WTC11 (cell line): ENCODE measurements at places on chromosomes 6 and 20.

- no peak for DNase-seq
These were observed 144.6 kb upstream of the MMS22L start for GRCh38 chr6:97427648-97428047.

DNA sequence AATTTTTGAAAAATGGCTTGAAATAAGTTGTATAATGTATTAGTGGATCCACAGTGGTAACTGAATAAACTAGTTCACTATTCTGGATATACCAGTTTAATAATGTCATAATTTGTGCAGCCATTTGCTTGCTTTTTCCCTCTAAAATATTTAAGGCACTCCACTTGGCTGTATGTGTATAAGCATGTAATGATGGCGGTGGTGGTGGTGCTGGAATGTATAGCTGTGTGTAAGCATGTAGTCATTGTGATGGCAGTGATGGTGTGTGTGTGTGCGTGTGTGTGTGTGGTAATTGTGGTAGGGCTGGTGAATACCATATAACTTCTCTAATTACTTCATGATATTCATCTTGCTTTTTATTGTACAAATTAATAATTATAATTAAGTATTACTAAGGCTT is 89.2 kb upstream of the HIVEP1 start:
- no peak for DNase-seq

- DNase-seq: no peak
These were observed 8.4 kb upstream of the NSFL1C start for GRCh38 chr20:1474817-1475603.

DNA sequence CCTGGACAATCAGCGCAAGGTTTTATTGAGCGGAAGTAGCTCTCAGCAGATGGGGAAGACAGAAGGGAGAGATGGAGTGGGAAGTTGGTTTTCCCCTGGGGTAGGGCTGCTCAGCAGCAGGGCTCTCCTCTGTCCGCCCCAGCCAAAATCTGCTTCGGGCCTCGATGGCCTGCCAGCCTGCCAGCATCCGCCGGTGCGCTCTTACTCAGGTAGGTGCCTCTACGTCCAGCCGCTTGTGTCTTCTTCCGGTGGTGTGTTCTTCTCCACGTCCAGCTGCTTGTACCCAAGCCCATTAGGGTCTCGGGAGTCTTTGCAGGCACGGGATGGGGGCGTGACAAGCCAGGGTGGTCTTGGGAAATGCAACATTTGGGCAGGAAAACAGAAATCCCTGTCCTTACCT is 1340.0 kb upstream of the MAP3K7 start:
- no peak for DNase-seq

- DNase-seq: peak; percentile 81
These were observed 13.0 kb downstream of the RPP21 start for GRCh38 chr6:30357678-30358540.

DNA sequence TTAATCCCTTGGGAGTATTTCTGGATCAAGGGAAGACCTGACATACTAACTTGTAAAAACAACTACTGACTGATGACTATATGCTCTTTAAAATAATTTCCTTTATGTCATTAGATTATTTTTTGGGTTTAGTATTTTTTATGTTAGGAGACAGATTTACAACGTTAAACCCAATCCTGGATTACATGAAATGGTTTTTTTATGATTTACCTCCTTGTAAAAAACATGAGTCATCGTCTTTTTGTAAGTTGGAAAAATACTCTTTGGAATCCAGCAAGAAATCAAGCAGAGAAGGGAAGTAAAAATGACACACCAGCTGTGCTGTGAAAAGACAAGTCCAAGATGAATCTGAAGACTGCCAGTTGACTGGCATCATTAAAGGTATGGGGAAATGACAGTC is 6.7 kb downstream of the STK4 start:
- no peak for DNase-seq

- DNase-seq: no peak
These were observed 281.9 kb downstream of the EPM2A start for GRCh38 chr6:145453376-145453775.

DNA sequence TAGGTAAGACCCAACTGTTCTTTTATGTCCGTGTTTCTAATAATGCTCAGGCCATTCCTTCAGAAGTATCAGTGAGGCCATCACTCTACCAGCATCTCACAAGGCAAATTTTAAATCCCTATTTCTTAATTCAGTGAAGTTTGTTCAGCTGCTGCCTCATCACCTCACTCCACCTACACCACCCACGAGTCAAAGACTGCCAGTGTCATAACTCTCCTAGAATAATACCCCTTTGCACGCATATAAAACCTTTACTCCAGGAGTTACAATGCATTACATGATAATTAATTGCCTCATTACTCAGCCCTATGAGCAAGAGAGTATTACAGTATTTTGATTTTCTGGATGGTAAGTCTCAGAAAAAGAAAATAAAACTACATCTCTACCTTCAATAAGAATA is 793.6 kb downstream of the TFAP2A start:
- no peak for DNase-seq

DNA sequence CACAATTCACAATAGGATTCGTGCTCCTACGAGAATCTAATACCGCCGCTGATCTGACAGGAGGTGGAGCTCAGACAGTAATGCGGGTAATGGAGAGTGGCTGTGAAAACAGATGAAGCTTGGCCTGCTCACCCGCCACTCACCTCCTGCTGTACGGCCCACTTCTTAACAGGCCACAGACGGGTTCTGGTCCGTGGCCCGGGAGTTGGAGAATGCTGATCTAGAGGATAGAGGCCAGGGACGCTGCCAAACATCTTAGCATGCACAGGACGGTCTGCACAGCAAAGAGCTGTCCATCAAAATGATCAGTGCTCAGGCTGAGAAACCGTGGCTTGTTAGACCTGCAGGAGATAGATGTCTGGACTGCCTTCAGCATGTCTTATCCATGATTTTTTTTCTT is 186.4 kb downstream of the SASH1 start:
- DNase-seq: no peak

GRCh38 chr6:82651845-82652335 is 288.3 kb downstream of the TPBG start:
- no peak for DNase-seq

DNA sequence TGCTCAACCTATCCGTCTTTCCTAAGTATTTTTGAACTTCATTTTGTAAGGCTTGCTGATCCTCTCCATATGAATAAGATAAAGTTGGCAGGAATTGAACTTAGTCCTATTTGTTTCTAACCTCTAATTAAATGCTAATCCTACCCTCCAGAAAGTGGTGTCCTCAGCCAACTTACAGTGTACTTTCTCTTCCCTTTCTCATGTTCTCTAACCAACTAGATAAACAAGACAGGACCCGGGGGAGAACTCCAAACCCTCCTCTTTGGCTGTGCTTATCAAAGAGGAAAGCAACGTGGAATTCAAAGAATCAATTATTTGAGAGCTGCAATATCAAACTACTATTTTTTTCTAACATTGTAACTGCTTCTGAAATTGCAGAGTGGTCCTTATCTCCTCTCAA is 56.5 kb upstream of the NRSN1 start:
- no peak for DNase-seq

DNA sequence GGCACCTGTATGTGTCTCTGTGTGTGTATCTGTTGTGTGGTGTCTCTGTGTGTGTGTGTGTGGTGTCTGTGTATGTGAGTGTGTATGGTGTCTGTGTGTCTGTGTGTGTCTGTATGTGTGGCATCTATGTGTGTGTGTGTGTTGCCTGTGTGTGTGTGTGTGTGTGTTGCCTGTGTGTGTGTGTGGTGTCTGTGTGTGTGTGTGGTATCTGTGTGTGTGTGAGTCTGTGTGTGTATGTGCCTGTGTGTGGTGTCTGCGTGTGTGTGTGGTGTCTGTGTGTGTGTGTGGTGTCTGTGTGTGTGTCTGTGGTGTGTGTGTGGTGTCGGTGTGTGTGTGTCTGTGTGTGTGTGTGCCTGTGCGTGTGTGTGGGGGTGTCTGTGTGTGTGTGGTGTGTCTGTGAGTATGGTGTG is 31.7 kb upstream of the VEGFA start:
- DNase-seq: no peak

GRCh38 chr6:159445351-159445750 is 247.7 kb downstream of the SOD2 start:
- DNase-seq: no peak

- no peak for DNase-seq
These were observed 147.5 kb upstream of the AFDN start for GRCh38 chr6:167679122-167679736.

DNA sequence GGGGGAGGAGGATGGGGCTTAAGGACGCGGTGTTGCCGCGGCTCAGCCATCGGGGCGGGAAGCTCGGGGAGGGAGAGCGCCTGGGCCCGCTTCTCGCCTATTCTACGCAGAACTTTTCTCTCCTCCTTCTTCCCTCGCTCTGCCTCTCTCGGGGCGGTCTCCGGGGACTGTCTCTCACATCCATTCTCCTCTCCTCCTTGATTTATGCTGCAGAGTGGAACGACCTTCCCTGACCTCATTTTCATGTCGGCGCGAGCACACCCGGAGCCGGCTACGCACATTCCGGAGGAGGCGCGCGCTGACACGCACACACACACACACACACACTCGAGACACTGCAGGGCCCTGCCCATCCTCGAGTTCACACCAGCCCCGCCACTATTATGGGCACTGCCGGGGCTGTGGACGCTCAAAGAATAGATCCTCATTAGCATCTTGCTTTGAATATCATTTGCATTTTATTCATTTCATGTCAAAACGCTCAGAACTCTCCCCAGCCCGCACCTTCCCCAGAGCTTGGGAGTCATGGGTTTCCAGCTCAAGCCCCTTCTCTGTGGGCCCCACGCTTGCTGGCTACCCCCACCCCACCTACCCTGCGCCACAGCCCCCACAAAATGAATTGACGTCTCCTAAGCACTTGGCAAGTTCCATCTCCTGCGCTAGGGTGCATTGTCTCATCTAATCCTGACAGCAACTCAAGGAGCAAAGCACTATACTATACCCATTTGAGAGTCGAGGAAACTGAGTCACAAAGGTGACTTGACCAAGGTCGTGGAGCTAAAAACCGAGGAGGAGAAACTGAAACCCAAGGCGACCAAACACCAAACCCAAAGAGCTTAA is 36.8 kb downstream of the NCR2 start:
- DNase-seq: peak; percentile 43

GRCh38 chr6:118639054-118639964 is 12.1 kb downstream of the CEP85L start:
- DNase-seq: no peak

DNA sequence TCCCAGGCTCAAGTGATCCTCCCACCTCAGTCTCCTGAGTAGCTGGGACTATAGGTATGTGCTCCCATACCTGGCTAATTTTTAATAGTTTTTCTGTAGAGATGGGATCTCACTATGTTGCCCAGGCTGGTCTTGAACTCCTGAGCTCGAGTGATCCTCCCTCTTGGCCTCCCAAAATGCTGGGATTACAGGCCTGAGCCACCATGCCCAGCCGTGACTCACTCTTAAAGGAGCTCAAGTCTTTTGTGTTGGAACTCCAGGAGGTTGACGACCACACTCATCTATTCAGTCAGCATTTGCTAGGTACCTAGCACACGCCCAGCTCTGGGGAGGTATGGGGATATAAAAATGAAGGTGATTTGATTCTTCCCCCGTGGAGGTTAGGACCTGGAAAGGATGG is 62.8 kb downstream of the UTRN start:
- no peak for DNase-seq

DNA sequence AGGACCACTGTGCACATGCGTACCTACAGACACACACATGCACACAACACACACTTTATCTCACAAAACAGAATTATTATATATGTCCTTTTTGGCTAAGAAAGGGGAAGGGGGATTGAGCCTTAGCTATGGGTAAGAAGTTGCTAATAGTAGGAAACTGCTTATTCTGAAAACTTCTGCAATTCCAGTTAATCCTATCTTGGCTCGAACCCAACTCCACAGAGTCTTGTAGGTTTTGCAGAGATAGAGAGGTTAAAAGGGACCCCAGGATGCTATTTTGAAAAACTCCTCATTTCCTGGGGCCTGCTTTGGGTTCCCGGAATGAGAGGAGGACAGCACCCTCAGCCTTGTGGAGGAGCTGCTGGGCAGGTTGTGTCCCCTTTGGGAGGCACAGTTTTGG is 233.8 kb downstream of the CLIC5 start:
- no peak for DNase-seq
